Gastrocnemius medialis (tissue), 4 donors: ENCODE measurements at places on chromosomes 4 and X. TPM values are rescaled to one million over a fixed set of nuclear protein-coding genes. Genes with fewer than 3 reads are reported as not detected.
A peak's percentile ranks its signal among the peaks of the same experiment; 100 is the strongest.

Gene CFAP99
- not detected for total RNA-seq

Gene BRS3
- not detected for total RNA-seq

Gene NDNF
- total RNA-seq, result 2.7 TPM

Gene TMEM154
- total RNA-seq, result 1.2 TPM

Gene MED12
- total RNA-seq, result 14.6 TPM

Gene HTN3
- total RNA-seq, result not detected

DNA sequence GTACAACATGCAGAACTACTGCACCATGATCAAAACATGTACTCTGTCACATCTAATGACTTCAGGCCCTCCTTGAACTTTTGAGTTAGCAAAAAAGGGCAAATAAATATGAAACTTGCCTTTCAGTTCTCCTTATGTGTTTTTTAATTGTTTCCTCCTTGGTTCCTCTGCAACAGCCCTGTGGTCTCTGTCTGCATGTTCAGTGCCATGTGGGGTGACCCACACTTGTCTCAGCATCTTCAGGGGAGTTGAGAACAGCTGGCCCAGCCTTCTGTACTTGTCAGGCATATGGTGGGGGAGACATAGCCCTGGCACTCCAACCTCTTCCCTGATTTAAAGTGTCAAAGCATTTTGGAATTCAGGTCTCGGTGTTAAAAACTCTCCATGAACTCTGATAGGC is 188.0 kb upstream of the PGRMC2 start:
- no peaks in the 10 kb centered on the region for H3K27me3 ChIP-seq
- DNase-seq, result no peak
- H3K27ac ChIP-seq, result no peak overlapping the region
- no peak overlapping the region for H3K4me3 ChIP-seq
- H3K36me3 ChIP-seq, result no peaks in the 10 kb centered on the region

DNA sequence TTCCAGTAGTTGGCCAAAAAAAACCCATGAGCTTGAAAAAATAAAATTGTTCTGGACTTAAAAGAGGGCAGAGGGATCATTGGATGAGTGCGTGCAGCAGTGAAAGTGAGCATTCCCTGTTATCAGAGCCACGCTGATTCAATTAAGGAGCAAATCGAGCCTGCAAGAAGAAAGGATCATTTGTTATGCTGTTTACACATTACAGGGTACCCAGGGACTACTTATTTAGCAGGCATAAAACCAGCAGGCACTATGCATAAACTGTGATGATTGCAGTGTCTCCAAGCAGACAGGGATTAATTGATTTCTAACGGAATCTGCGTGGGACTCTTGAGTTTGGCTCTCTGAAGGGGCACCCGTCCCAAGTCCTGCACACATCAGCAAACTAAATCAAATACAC is 83.5 kb downstream of the SHOX start:
- H3K36me3 ChIP-seq, result no peaks in the 10 kb centered on the region
- no peaks in the 10 kb centered on the region for H3K27me3 ChIP-seq
- no peak overlapping the region for H3K27ac ChIP-seq
- H3K4me3 ChIP-seq, result no peak overlapping the region
- no peaks in the 10 kb centered on the region for H3K4me1 ChIP-seq

- no peak overlapping the region for H3K27ac ChIP-seq
- no peaks in the 10 kb centered on the region for H3K27me3 ChIP-seq
- DNase-seq, result no peak
- no peaks in the 10 kb centered on the region for H3K4me1 ChIP-seq
These were observed 74.2 kb upstream of the STS start for GRCh38 chrX:7073336-7073735.

GRCh38 chr4:109049926-109050325 is 252.5 kb downstream of the COL25A1 start:
- peaks cover 13% of the 10 kb centered on the region for H3K4me1 ChIP-seq
- H3K27me3 ChIP-seq, result no peaks in the 10 kb centered on the region
- no peak overlapping the region for H3K4me3 ChIP-seq
- no peak for DNase-seq
- no peaks in the 10 kb centered on the region for H3K36me3 ChIP-seq

- no peaks in the 10 kb centered on the region for H3K27me3 ChIP-seq
- no peak for DNase-seq
- no peaks in the 10 kb centered on the region for H3K36me3 ChIP-seq
- H3K4me3 ChIP-seq, result no peak overlapping the region
These were observed 12.8 kb downstream of the CLDN2 start for GRCh38 chrX:106932960-106933537.

DNA sequence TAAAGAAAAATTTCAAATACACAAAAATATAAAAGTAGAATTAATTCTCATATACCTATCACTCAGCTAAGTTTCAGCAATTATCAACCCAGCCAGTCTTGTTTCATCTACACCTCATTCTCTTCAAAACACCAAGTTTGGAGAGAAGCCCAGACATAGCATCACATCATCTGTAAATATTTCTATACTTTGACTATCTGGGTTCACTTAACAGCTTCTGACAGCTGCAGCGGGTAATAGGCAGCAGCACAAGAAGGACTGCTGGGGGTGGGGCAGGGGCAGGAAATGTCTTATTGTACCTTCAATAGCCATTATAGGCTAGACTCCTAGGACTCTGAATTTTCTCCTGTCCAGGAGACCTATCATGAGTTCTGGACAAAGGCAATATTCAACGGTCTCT is 54.1 kb downstream of the PHF8 start:
- H3K27ac ChIP-seq, result no peak overlapping the region
- no peak overlapping the region for H3K4me3 ChIP-seq
- no peaks in the 10 kb centered on the region for H3K27me3 ChIP-seq
- H3K4me1 ChIP-seq, result no peaks in the 10 kb centered on the region
- no peak for DNase-seq

- peak overlapping the region; percentile 34 for H3K4me3 ChIP-seq
- peak overlapping the region; percentile 24 for H3K27ac ChIP-seq
- peaks cover 5% of the 10 kb centered on the region for H3K4me1 ChIP-seq
- DNase-seq, result peak; percentile 12
- H3K36me3 ChIP-seq, result no peaks in the 10 kb centered on the region
These were observed 1.0 kb upstream of the EDA start for GRCh38 chrX:69614886-69615285.

DNA sequence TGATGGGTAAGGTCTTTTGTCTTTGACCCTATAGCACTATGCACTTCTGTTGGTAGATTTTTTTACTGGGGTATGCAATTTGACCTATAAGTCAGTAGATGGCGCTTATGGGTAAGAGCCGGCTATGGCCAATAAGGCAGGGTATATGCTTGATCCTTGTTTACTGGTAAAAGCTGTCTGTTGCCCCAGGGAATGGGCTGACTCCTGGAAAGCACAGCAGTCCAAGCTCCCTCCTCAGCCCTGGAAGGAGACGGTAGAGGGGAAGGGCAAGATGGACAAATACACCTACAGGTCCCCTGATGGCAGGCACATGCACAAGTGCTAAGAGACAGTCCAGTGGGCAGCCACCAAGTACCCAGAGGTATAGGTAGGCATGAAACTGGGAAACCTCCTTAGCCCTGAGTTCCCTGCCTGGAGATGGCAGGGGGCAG is 63.7 kb downstream of the ADAMTS3 start:
- no peak overlapping the region for H3K27ac ChIP-seq
- no peaks in the 10 kb centered on the region for H3K36me3 ChIP-seq
- DNase-seq, result no peak
- no peak overlapping the region for H3K4me3 ChIP-seq

GRCh38 chr4:122758033-122758432 is 25.5 kb downstream of the BBS12 start:
- no peak for DNase-seq
- no peaks in the 10 kb centered on the region for H3K36me3 ChIP-seq
- no peak overlapping the region for H3K27ac ChIP-seq
- H3K4me1 ChIP-seq, result peaks cover 2% of the 10 kb centered on the region

DNA sequence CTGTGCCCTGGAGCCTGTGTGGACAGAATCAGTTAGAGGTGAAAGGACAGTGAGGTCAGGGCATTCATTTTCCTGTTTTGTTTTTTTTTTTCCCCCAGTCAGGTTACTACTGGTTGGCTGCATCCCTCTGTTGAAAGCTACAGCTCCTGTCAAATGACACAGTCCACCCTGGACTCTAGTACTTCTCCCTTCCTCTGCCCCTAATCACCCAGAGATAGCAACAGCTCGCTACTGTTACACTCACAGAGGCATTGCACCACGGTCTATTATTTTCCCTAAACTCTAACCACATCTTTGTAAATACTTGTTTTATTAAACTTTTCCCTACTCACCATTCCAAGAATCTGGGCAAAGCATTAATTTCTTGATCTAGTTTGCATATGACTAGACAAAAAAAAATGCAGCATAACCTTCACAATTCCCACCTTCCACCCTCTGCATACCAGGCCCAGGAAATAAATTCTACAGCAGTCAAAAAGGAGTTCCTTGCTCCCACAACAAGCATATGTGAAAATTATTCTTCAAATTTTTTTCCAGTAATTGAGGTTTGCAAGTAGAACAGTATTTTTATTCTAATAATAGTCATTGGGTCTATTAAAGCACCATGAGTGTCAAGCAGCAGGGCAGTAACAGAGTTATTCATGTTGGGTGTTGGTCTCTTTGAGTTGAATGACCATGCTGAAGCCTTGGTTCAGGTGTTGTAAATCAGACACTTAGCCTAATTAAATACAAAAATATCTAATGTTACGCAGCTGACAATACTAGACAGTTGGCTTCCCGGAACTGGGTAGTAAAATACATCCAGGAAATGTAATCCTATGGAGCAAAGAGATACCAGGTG is 329.2 kb downstream of the INPP4B start:
- no peak overlapping the region for H3K4me3 ChIP-seq
- no peak for DNase-seq
- no peaks in the 10 kb centered on the region for H3K27me3 ChIP-seq
- H3K4me1 ChIP-seq, result no peaks in the 10 kb centered on the region
- H3K36me3 ChIP-seq, result no peaks in the 10 kb centered on the region

- no peak for DNase-seq
- H3K36me3 ChIP-seq, result no peaks in the 10 kb centered on the region
- no peak overlapping the region for H3K27ac ChIP-seq
- H3K4me3 ChIP-seq, result no peak overlapping the region
- H3K4me1 ChIP-seq, result no peaks in the 10 kb centered on the region
These were observed 29.8 kb downstream of the SAGE1 start for GRCh38 chrX:135923353-135923752.

DNA sequence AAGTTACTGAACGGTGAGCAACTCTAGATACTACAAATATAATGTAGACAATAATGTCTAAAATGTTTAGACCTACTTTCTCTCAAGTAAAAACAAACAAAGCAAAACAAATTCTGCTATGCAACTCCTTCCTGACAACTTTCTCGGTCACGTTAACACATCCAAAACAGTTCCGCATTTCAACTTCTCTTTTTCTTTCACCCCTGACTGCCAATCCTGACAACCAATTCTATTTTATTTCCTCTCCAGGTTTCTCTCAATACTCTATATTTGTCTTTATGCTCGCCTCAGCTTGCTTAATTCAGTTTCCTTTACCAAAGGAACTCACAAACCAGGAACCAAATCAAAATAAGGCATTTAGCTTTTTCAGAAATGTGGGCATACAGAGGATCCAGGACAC is 513.0 kb downstream of the FSTL5 start:
- no peak overlapping the region for H3K4me3 ChIP-seq
- H3K4me1 ChIP-seq, result no peaks in the 10 kb centered on the region
- DNase-seq, result no peak
- no peaks in the 10 kb centered on the region for H3K36me3 ChIP-seq

DNA sequence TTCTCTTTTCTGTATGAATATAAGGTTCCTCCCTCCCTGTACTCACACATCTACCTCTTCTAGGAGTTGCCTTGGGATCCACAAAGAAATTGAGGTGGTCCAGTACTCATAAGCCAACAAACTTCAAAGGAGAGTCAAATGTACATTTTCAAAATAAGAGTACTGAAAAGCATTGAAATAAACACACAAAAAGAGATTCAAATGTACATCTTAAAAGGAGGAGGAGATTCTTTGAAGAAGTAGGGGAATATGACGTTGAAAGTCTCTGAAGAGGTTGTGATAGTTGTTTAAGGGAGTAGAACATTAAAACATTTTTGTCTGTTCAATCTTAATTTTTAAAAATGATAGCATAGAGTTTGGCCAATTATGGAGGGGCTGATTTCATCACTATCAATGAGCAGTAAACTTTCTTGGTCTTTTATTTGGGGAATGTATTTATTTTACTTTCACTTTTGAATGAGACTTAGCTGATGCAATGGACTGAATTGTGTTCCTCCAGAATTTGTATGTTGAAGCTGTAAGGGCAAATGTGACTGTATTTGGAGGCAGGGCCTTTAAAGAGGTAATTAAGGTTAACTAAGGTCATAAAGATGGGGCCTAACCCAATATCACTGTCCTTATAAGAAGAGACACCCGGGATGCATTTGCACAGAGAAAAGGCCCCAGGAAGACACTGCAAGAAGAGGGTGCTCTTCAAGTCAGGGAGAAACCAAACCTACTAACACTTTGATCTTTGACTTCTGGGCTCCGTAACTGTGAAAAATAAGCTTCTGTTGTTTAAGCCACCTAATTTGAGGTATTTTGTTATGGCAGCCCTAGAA is 226.3 kb upstream of the PGRMC2 start:
- DNase-seq, result no peak
- H3K4me3 ChIP-seq, result no peak overlapping the region
- H3K4me1 ChIP-seq, result peaks cover 20% of the 10 kb centered on the region
- H3K36me3 ChIP-seq, result no peaks in the 10 kb centered on the region

DNA sequence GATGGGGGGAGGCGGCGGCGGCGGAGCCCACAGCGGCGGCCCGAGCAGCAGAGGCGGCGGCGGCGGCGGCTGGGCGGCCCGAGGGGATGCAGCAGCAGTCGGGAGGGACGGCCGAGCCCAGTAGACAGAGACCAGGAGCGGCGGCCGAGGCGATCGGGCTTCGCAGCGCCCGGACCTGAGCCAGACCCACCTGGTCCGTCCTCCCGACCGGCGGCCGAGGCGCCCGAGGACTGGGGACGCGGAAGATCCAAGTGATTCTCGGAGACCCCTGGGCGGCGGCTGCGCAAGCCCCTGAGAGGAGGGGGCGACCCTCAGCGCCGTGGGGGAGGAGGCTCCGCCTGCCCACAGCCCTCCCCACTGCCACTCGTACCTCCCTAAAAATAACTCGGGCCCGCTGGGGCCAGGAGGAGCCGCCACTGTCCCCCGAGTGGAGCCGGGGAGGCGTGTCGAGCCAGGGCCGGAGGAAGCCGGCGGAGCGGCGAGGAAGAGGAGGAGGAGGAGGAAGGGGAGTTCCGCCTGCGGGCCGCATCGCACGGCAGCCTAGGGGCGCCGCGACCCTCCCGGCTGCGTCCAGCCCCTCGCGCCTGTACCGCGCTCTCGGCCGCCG is 608 bp downstream of the RAPGEF2 start:
- no peaks in the 10 kb centered on the region for H3K27me3 ChIP-seq
- H3K36me3 ChIP-seq, result no peaks in the 10 kb centered on the region
- H3K4me1 ChIP-seq, result peaks cover 46% of the 10 kb centered on the region

- no peaks in the 10 kb centered on the region for H3K4me1 ChIP-seq
- no peak for DNase-seq
- H3K36me3 ChIP-seq, result no peaks in the 10 kb centered on the region
- H3K27me3 ChIP-seq, result no peaks in the 10 kb centered on the region
- no peak overlapping the region for H3K27ac ChIP-seq
These were observed 76.8 kb upstream of the GC start for GRCh38 chr4:71860643-71861042.

- H3K4me3 ChIP-seq, result no peak overlapping the region
- H3K4me1 ChIP-seq, result no peaks in the 10 kb centered on the region
- DNase-seq, result no peak
- H3K36me3 ChIP-seq, result no peaks in the 10 kb centered on the region
These were observed 2.1 kb downstream of the EBP start for GRCh38 chrX:48523682-48524081.
